Right lobe of liver (tissue), 6 donors: ENCODE measurements at places on chromosomes 5 and 9.

- DNase-seq: no peak
These were observed 11.3 kb downstream of the RGS14 start for GRCh38 chr5:177368869-177369644.

GRCh38 chr9:127197861-127198430 is 66.6 kb upstream of the GARNL3 start:
- DNase-seq: no peak

- DNase-seq: no peak
These were observed 38.2 kb upstream of the ARSB start for GRCh38 chr5:79023348-79023747.

- DNase-seq: no peak
These were observed 8.5 kb upstream of the FEM1C start for GRCh38 chr5:115553082-115553481.

GRCh38 chr5:141516672-141517025 is 27.8 kb downstream of the PCDHGC5 start:
- no peak for DNase-seq

- no peak for DNase-seq
These were observed 60.6 kb downstream of the RGS7BP start for GRCh38 chr5:64566310-64566916.

GRCh38 chr5:179919487-179920060 is 11.9 kb upstream of the TBC1D9B start:
- DNase-seq: no peak

- DNase-seq: no peak
These were observed 68.1 kb downstream of the MEGF10 start for GRCh38 chr5:127358740-127359139.

DNA sequence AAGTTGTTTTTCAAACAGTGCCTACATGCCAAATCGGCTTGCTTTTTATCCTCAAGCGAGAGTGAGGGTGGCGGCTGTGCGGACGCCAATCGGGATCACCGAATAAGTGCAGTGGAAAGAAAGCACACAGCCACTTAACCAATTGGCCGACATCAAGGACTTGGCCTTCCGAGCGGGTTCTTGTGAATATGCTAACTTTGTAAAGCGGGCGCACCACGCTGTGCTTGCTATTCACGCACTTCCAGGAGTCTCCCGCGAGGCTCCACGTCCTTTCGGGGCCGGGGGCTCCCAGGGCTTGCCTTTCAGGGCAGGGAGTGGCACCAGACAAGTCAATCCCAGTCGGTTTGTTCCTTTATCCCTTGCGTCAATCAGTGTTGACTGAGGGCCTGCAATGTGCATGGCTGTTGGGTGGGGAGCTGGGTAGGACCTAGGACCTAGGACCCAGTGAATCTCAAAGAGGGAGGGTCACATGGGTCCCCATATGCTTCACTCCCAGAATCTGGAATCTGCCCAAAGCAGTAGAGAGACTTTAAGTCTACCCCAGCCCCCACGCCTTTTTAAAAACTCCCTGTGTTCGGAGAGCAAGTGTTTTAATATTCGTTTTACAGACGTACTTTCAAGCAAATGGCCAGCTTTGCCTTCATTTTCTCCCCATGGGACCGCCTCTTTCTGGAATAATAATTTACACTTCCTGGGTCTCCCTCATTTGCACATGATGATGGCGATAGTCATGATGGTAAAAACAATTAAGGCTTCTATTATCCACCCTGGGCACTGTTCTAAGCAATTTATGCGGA is 2.0 kb upstream of the GCNT4 start:
- DNase-seq: no peak

DNA sequence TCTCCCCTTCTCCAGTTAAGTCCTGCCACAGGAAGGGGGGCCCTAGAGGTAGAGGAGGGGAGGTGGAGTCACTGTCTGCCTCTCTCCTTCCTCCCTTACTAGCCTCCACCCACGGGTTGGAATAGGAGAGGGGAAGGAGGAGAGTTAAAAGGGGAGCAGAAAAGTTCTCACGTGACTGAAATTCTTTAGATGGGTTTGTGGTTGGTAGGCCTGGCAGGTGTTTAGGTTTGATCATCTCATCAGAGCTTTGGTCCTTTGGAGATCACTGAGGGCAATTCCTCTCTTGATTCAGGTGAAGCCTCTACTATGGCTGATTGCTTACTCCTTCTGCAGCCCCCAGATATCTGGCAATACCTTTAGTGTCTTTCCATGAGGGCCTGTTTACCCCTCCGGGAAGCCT is 24.9 kb upstream of the C5orf63 start:
- DNase-seq: no peak

DNA sequence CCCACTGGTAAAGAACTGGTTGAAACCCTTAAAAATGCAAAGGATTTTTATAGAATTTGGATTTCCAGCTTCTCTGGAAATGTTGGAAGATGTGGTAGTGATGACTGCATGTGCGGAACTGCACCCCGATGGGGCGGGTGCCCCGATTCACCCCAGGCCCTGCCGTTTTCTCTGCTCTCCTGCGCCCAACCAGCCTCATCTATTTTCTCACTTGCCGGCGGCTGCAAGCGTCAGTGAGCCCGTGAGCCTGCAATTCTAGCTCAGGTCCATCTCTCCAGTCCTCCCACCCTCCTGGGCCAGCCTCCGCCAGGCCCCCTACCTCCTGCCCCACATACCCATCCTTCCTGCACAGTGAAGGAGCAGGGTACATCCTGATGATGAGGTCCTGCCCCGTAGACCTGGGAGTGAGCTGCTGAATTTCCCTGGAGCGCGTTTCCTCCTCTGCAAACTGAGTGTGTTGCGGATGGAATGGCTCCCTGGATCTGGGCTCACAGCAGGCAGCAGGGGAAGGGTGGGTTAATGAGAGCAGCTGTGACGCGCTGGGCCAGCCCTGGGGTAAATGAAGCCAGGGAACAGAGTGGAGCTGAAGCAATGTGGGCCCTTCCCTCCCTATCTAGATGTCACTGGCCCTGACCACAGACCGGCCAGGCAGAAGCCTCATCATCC is 45.9 kb upstream of the PHYKPL start:
- no peak for DNase-seq

GRCh38 chr9:84493284-84493947 is 152.9 kb upstream of the SLC28A3 start:
- DNase-seq: no peak

GRCh38 chr9:87674565-87675299 is 51.2 kb upstream of the CTSL start:
- DNase-seq: no peak

DNA sequence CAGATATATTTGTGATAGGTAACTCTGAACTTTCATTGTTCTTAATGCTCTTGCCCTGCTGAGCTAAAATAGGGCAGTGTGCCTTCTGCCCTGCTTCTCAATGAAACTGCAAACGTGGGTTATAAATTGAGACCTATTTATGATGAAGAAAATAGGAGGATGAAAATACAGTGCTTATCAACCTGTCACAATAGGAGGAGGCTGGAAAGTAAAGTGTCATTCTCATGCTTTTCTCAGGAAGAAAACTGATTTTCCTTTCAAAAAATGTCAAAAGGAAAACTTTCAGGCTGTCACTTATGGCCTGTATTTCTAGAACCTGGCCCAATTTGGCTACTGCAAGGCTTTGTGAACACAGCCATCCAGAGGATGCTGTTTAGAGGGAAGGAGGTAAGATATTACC is 130.3 kb upstream of the TUSC1 start:
- DNase-seq: no peak

DNA sequence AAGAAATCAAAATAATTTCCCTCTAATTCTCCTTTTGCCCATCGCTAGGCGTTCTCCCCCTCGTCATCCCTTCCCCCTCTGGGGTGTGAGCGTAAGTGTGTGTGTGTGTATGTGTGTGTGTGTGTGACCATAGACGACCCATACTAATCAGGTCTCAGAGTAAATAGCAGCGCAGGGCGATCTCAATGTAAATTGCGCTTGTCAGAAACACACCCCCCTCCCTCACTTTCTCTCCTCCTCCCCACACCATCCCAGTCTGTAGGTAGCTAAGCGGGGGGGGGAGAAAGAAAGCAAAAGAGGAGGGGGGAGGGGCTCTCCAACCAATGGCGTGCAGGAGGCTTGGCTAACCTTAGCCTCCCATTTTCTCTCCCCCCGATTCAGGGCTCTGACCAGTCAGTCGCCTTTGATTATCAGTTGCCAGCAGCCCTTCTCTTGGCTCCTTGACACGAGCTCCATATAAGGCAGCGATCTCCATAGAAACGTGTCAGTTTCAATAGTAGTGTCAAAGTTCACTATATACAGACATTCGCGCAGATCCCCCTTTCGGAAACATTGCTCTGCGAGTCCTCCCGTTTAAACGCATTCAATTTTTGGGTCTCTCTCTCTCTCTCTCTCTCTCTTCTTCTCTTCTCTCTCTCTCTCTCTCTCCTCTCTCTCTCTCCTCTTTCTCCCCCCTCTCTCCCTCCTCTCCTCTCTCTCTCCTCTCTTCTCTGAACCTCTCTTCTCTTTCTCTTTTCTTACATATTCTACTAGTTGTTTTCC is at the start of gene NR2F1:
Gene NR2F1, plus strand, starts transcription at position 546 of the 762 bp plus-strand sequence. CDS start 1,802 bp downstream, outside the sequence.
- DNase-seq: peak; percentile 61

GRCh38 chr5:159735036-159735435 is 181.2 kb upstream of the ADRA1B start:
- no peak for DNase-seq

DNA sequence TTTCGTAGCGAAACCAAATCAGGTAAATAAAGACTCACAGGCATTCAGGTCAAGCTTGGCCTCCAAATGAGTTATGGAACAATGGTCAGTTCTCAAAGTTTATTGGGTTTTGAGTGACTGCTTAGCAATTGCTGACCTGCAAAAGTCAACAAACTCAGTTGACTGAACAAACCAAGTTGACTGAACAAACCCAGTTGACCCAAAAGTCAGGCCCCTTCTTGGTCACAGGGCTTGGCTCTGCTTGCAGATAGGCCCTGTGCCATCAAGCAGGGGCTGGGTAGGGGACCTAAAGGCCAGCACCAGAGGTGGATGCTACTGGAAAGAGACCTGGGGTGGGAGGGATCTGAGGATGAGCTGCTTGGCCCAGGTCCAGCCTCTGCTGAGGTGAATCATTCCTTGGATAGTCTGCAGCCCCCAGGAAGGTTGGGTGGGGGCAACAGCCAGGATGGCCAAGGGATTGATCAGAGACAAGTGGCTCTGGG is 64.6 kb downstream of the GADD45G start:
- peak; percentile 78 for DNase-seq

DNA sequence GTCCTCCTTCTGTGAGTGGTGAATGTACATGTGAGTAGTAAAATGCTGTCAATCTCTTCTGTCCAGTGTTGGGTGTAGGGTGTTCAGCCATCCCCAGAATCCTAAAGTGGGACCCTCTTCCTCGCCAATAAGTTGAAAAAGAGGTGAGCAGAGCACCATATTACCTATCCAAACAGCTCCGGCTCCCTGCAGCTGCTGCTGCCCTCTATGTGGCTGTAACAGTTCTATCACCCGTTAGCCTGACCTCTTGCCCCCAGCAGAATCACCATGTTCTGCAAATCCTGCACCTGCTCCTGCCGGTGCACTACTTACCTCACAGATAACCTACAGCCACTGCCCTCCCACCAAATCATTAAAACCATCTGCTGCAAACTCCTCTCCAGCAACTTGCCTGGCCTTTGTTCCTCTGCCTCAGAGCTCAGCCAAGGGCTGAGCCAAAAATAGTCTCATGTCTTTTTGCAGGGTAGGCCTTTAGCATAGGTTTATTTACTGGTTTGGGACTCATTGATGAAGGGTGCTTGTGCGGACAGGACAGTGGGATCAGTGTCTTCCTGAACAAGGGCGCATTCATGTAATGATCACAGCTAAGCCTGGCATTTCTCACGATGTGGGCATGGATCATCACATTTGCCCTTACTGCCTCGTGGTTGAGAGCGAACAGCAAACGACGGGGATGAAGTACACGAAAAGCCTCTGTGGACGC is 49.6 kb upstream of the CCL21 start:
- no peak for DNase-seq

- no peak for DNase-seq
These were observed 41.3 kb upstream of the OLFM1 start for GRCh38 chr9:135045928-135046738.

- no peak for DNase-seq
These were observed 1802.5 kb downstream of the EFNA5 start for GRCh38 chr5:105868038-105868780.

GRCh38 chr5:66894480-66895240 is 298.5 kb downstream of the MAST4 start:
- no peak for DNase-seq

DNA sequence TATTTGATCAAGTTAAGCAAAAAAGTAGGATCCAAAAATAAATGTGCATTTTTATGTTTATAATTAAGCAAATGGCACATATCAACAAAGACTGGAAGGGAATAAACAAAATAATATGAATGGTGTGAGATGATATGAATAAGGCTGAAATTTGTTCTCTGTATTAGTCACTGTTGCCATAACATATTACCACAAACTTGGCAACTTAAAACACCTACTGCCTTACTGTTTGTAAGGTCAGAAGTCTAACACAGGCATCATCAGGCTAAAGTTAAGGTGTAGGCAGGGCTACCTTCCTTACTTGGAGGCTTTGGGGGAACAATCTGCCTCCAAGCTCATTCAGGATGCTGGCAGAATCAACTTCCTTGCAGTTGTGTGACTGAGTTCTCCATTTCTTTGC is 19.3 kb downstream of the PGGT1B start:
- DNase-seq: no peak

GRCh38 chr5:42952578-42952974 is 87.5 kb downstream of the ANXA2R start:
- no peak for DNase-seq

DNA sequence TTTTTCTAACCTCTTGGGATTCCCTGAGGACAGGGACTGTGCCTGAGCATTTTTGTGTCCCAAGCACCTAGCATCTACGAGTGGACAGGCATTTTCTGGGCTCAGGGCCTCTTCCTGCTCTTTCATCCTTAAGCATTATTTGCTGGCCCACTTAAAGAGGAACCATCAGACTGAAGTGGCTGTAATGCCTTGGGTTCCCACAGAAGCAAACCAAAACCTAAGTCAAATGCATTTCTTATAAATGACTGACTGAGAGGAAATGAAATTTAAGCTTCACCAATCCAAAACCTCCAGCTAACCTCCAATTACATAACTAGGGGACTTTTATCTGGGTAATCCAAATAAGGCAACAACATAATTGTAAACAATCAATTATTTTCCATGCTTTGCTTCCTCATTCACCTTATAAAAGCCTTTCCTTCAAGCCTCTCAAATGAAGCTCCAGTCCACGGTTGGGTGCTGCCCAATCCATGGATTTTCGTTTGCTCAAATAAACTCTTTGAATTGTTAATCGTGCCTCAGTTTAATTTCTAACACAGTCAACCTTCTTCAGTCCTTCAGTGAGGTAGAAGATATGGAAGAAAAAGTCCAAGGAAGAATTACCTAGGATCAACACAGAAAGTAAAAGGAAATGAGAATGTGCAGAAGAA is 25.3 kb upstream of the SLC31A2 start:
- no peak for DNase-seq

DNA sequence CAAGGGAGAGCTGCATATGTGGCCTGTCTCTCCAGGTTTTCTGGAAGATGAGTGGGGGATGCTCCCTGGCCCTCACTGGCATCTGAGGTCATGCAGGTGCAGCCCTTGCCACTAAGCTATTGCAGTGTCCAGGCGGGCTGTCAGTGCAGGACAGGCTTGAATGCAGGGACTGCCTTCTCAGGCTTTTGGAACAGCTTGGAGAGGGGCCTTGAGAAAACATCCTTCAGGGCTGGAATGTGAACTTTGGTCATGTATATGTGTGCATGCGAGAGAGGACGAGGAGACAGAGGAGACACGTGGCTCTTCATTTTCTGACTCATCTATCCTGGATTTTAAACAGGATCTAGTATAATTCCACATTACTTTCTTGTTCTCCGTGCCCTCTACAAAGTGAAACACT is 90.3 kb downstream of the MACROH2A1 start:
- DNase-seq: no peak

GRCh38 chr5:94689908-94690307 is 71.4 kb downstream of the SLF1 start:
- no peak for DNase-seq
